ENCODE measurements at places on chromosomes 2 and 18.

DNA sequence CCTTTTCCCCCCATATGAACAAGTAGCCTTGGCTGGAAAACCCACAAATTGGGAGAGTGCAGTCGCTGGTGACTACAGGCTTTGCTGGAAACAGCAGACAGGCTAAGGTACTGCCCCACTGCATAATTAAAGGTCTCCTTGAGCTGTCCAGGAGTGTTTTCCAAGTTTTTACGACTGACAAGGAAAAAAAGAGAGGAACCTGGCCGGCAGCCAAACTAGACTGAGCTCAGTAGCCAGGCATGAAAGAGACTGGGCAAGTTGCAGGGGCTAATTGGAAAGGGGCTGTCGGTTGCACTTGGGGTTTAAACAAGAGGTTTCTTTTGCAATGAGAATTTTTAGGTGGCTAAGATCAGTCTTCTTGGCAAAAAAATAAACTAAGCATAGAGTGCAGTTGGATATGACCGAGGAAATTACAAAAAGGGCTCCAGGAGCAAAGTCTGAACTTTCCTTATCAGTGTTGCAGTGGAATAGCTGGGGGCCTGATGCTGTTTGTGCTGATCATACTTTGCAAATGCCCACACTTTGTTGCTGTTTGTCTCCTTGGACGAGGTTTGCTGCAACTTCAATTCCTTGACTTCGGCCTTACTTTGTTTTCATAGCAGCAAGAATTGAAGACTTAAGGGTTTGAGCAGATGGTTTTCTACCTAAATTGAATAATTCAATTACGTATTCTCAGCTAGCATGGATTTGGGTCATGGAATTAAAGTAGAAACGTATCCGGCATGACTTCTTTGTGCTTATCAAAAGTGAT lies 2.1 kb downstream of the GULP1 start:
- DNase-seq: no peak

DNA sequence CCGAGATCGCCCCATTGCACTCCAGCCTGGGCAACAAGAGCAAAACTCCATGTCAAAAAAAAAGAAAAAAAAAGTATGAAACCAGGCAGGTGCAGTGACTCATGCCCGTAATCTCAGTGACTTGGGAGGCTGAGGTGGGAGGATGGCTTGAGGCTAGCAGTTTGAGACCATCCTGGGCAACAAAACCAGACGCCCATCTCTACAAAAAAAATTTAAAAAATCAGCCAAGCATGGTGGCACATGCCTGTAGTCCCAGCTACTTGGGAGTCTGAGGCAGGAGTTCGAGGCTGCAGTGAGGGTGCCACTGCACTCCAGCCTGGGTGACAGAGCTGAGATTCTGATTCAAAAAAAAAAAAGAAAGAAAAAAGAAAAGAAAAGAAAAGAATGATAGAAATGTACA lies 277.8 kb downstream of the MYCN start:
- no peak for DNase-seq

GRCh38 chr2:85578243-85579180 lies 1.1 kb downstream of the VAMP8 start:
- no peak for DNase-seq

DNA sequence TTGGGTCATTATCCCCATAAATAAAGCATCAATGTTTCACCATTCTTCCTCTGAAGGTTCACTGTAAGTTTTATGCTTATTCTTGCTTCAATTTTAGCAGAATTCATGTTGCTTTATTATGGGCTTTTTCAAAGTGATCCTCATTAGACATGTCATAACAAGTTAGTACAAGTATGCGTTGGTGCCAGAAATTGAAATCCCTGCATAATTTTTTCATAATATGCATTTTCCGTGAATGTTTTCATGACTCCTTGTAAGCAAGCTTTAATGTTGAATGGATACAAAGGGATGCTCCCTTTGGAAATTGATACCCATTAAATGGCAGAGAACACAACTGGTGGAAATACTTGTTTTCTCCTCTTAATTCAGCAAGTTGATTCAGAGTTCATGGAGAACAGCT lies 179.7 kb downstream of the ST6GAL2 start:
- no peak for DNase-seq

DNA sequence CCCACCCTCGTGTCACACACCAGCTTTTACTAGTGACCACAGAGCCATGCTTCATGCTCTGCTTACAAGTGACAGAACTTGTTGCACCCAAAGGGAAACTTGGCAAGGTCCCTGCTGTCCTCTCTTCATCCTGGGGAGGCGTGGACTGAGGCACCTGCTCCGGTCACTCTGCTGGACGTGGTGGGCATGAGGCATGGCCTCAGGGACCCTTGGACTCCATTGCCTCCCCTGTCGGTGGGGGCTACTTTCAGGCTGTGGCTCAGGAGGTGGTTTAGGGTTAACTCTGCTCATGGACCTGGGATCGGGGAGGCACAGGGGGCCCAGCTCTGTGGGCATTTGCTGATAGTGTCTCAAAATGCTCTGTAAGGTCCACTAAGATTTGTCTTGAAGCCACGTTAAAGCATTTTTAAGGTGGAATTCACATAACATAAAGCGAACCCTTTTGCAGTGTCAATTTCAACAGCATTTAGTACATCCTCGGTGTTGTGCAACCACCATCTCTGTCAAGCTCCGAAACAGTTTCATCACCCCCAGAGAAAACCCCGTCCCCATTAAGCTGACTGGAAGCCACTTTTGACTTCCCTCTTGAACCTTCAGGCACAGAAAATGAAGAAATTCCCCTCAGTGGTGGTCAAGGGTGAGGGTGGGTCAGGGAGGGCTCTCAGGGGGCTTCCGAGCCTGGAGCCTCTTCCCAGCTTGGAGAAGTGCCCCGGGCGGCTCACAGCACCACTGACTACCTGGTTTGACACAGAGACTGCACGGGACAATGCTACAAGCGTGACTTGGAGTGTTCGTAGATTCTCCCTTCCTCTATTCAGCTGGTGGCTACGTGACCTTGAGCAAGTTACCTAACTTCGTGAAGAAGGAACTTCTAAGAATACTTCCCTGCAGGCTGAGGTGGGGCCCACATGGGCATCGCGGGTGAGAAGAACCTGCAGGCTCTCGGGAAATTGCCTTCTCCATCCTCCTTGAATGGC lies 100.0 kb upstream of the HDAC4 start:
- no peak for DNase-seq

DNA sequence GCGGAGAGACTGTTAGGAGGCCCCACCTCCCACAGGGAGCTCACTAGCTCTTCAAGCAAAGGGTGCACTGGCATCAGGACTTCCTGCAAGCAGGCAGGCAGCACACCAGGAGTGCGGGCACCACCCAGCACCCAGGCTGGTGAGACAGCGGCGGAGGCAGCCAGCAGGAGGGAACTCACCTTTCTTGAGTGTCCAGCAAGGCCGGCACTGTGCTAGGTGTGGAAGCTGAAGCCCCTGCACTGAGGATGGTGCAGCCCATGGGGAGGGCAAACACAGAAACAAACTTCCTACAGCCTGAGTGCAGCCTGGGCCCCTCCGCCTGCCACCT lies 100.7 kb upstream of the ID2 start:
- no peak for DNase-seq

Data from stimulated activated CD4-positive, alpha-beta T cell treated with anti-CD3 and anti-CD28 coated beads, TNF-alpha, amount 100 ng/mL, for 1 hour (primary cell).